PC-3 (cell line): ENCODE measurements at places on chromosomes 2 and 18.

DNA sequence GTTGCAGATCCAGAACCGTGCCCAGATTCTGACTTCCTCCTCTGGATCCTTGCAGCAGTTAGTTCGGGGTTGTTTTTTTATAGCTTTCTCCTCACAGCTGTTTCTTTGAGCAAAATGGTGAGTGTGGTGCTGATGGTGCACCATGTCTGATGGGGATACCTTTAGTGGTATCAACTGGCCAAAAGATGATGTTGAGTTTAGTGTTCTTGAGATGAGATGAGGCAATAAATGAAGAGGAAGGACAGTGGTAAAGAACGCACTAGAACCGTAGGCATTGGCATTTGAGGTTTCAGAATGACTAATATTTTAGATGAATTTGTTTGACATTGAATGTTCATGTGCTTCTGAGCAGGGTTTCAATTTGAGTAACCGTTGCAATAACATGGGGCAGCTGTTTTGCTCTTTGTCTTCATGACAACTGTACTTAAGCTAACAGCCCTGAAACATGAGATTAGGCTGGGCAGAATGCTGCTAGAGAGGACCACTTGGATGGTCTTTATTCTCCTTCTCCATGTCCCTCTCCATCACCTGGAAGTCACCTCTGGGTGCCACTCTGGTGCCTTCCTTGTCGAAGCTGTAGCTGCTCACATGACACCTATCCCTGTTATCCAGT lies 3.9 kb downstream of the CTLA4 start:
- no peak overlapping the region for H3K27ac ChIP-seq
- no peak overlapping the region for H3K4me3 ChIP-seq
- H3K27me3 ChIP-seq = peaks cover 29% of the 10 kb centered on the region

DNA sequence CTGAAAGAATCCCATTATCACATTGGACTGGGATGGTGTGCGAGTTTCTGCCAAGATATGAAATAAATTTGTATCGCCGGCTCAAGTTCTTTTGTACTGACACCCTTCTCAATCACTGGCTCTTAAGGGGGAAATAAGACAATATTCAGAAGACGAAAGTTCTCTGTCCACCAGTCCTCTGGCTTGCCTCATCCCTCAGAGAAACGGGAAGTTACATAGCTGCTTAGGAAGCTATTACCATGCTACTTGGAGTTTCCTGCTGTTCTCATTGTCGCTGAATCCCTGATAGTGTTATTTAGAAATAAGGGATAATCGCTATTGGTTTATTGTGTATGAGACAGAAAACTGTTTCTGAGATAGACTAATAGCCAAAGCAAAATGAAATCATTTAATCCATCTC lies 205.0 kb upstream of the ZNF521 start:
- H3K4me1 ChIP-seq = no peaks in the 10 kb centered on the region
- DNase-seq = no peak
- peaks cover 42% of the 10 kb centered on the region for H3K27me3 ChIP-seq
- no peak overlapping the region for H3K4me3 ChIP-seq

GRCh38 chr2:173086518-173087213 lies 11.0 kb downstream of the MAP3K20 start:
- DNase-seq = peak; percentile 58
- peak overlapping the region; percentile 49 for H3K27ac ChIP-seq
- peaks cover 17% of the 10 kb centered on the region; the same call in 1 of the 2 replicates for H3K36me3 ChIP-seq
- H3K4me1 ChIP-seq = peaks cover 27% of the 10 kb centered on the region

DNA sequence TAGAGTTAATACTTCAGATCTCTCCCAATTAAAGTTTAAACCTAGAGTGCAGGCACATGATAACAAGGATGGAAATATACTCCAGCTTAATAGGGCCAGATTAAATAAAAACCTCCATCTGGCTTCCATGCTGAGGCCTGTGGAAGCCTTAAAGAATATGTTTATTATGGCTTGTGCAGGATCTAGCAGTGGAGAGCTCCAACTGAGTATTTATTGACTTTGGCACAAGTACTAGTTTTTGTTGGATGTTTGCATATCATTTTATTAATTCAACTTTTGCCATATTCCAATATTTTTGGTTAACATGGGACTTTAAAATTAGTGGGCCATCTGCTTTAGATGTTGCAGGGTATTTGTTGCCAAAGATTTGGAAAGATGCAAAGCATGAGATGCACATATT lies 860.4 kb upstream of the SOX11 start:
- H3K27ac ChIP-seq = no peak overlapping the region
- no peak for DNase-seq
- H3K4me1 ChIP-seq = no peaks in the 10 kb centered on the region
- no peaks in the 10 kb centered on the region for H3K27me3 ChIP-seq
- H3K4me3 ChIP-seq = no peak overlapping the region

DNA sequence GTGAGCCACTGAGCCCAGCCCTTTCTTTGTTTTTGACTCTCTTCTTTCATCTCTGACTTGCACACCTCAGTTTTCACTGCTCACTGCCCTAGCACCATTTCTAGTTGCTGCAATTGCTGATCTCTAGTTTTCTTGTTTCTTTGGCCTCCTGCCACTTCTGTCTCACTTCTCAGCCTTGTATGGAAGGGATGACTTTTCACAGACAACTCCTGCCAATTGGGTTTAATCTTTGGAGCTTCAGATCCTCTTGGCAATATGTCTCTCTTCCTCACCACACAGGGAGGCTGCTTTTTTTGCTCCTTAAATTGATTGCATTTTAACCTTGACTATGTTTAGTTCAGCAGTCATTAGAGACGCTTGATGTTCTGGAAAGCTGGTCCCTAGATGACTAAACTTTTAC lies 323.1 kb downstream of the CTNNA2 start:
- no peaks in the 10 kb centered on the region for H3K4me1 ChIP-seq
- no peak overlapping the region for H3K27ac ChIP-seq
- H3K36me3 ChIP-seq = no peaks in the 10 kb centered on the region

- no peaks in the 10 kb centered on the region for H3K36me3 ChIP-seq
- H3K27ac ChIP-seq = no peak overlapping the region
- peaks cover 75% of the 10 kb centered on the region for H3K27me3 ChIP-seq
- no peaks in the 10 kb centered on the region for H3K4me1 ChIP-seq
- no peak overlapping the region for H3K4me3 ChIP-seq
- DNase-seq = no peak
Observed at GRCh38 chr18:10329101-10329500, 125.3 kb upstream of the APCDD1 start.

DNA sequence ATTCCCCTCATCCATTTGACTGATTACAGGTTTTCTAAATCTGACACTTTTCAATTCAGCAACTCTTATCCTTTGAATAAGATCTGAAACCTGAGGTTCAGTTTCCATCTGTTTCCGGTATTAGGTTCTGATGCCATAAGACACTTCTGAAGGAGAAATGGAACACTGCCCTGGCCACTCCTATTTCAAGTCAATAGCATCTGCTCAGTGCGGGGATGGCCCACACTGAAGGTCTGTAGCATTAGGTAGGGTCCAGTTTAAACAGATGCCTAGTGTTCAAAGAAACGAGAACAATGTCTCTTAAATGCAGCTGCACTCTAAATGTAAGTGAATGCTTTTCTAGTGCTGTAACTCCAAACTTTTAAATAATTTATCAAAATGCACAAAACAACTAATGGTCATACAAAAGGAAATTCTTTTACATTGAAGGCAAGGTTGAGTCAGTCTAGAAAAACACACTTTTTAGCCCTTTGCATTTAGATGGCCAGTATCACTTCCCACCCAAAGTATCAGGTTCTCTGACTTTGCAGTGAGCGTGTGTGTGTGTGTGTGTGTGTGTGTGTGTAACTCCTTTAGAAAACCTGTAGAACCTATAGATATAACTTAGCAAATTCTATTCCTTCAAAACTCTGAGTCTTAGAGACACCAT lies 78.2 kb downstream of the STK39 start:
- peaks cover 8% of the 10 kb centered on the region; the same call in 1 of the 2 replicates for H3K36me3 ChIP-seq
- H3K4me1 ChIP-seq = peaks cover 34% of the 10 kb centered on the region
- 0 out of 2 replicates have a peak overlapping the region, but pooled peaks have one; percentile 6 for H3K27ac ChIP-seq
- peak; percentile 44 for DNase-seq
- no peak overlapping the region for H3K4me3 ChIP-seq

DNA sequence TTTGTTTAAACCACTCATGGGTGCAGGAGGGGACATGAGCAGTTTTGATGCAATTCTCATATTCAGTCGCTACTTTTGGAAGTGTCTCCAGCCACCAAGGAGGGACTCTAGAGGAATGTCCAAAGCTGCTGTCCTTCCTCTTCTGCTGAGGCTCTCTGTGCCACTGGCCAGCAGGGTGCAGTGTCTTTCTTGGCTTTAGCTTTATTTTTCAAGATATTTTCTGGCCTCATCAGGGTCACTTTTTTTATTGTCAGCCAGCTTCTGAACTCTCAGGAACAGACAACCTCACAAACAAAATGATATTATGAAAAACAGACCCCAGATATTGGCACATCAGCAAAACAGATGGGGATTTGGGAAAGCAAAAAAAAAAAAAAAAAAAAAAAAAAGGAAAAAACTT lies 289.3 kb upstream of the ZSWIM2 start:
- DNase-seq = peak; percentile 52
- no peaks in the 10 kb centered on the region for H3K4me1 ChIP-seq
- no peak overlapping the region for H3K4me3 ChIP-seq
- H3K27ac ChIP-seq = no peak overlapping the region

DNA sequence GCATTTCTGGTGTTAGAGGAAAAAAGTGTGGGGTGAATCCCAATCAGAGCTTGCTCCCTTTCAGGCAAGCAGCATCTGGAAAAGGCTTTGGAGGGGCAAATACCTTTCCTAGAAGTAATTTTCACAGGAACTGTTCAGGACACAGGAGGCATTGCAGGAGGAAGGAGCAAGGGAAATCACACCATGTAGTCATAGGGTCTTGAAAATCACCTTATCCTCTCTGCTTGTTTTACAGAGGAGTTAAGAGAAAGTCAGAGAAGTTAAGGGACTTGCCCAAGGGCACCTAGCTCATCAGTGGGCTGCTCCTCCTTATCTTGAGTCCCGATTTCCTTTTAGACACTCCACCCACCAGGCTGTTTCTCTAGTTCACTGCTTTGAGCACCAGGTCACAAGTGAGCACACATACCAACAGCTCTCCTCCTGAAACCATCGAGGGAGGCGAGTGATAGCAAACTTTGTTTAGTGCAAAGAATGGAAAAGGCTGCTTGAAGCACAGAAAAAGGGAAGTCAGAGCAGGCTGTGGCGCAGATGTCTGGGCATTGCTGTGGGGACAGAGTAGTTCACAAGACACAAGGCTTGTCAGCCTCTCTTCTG lies 89.2 kb upstream of the CXCR4 start:
- no peak overlapping the region for H3K27ac ChIP-seq
- H3K27me3 ChIP-seq = peaks cover 69% of the 10 kb centered on the region
- no peak for DNase-seq
- H3K4me3 ChIP-seq = no peak overlapping the region

DNA sequence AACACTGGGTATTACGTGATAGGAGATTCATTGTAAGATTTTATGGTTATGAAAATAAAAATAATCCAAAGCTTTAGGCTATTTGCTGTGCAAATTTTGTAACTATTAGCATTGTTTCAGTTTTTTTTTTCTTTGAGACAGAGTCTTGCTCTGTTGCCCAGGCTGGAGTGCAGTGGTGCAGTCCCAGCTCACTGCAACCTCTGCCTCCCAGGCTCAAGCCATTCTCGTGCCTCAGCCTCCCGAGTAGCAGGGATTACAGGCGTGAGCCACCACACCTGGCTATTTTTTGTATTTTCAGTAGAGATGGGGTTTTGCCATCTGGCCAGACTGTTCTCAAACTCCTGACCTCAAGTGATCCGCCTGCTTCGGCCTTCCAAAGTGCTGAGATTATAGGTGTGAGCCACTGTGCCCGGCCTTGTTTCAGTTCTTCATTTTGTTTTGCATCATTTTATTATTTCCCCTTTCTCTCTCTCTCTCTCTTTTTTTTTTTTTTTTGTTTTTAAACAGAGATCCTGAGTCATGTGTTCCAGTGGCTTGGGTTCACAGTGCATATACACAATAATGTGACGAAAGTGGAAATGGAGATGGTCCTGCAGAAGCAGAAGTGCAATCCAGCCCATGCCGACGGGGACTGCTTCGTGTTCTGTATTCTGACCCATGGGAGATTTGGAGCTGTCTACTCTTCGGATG lies 25.8 kb downstream of the CASP10 start:
- H3K36me3 ChIP-seq = no peaks in the 10 kb centered on the region
- no peak for DNase-seq
- H3K27me3 ChIP-seq = no peaks in the 10 kb centered on the region
- H3K27ac ChIP-seq = no peak overlapping the region
- no peaks in the 10 kb centered on the region for H3K4me1 ChIP-seq

DNA sequence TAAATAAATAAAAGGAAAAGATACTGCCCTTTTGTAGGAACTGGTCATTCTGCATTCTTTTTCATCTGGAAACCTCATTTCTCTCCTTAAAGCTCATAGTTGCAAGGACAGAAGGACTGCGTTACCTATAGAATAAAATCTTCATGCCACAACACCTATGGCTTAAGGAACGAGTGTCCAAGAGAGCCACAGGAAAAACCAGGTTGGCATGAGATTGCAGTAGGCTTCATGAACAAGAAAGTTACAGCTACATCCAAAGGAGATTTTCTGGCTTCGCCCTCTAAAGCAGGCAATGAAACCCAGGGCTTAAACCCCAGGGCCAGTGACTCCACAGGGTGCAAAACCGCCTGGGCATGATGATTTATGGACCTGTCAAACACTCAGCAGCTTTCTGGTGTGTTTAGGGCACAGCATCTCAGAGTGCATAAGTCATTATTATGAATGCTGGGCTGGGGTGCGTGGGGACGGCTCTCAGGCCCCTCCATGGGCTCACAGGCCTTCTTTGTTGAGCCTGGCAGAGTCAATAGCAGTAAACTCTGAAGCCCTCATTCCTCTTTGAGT lies 30.7 kb upstream of the PIEZO2 start:
- no peak for DNase-seq
- H3K27me3 ChIP-seq = peaks cover 53% of the 10 kb centered on the region
- no peak overlapping the region for H3K4me3 ChIP-seq
- no peaks in the 10 kb centered on the region for H3K4me1 ChIP-seq
